Fibroblast of mammary gland (primary cell): ENCODE measurements at places on chromosomes 2 and 18.

DNA sequence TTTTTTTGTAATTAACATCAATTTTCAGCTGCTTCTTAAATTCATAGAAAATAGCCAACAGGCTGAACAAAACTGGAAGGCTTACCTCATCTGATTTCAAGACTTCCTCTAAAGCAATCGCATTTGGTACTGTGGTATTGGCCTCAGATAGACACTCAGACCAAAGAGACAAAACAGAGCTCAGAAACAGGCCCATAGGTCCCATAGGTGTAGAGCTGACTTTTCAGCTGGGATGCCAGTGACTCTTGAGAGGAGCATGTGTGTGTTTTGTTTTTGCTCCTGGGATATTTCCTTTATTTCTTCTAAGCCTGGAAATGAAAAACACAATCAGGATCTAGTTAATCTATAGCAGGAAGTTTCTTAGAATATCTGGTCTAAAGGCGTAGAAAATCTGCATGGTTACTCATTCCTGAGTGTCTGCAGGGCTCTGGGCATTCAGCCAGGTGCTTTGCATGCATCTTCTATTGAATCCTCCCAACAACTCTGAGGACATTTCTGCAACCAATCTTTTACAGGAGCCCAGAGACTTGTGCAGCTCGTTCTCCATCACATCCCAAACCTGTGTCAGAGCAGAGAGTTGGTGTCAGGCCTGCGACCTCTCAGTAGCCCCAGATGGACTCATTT is 190.8 kb downstream of the RTP5 start:
- peak; percentile 83 for DNase-seq

DNA sequence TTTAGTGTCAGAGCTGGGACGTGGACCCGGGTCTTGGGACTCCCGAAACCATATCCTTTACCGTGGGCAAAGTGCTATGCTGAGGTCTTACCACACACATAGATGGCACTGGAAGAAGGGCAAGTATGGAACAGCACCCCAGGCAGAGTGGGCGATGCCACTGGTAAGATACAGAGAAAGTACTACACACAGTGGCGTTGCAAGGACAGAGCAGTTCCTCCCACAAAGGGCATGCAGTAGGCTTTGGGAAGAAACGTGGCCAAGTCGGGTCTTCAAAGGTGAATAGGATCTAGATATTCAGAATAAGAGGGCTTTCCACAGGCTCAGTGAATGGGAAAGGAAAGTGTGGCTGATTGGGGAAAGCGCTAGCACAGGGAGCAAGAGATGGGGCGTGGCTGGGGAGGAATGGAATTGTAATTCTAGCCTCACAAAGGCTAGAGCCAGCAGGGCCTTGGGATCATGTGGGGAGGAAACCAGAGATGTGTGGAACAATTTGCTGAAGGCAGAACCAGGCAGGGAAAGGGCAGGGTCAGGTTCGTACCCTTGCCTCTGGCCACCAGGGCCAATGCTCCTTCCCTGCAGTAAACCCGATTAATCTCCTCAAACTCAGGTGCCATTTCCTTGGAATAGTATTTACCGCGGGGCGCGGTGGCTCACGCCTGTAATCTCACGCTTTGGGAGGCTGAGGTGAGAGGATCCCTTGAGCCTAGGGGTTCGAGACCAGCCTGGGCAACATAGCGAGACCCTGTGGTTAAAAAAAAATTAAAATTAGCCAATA is 36.0 kb downstream of the PCBP1 start:
- peak; percentile 70 for DNase-seq

GRCh38 chr2:16198166-16198912 is 258.0 kb downstream of the MYCN start:
- DNase-seq: no peak

GRCh38 chr18:13394801-13395200 is 176.2 kb downstream of the LDLRAD4 start:
- no peak for DNase-seq

GRCh38 chr2:231321021-231321420 is 74.5 kb upstream of the B3GNT7 start:
- no peak for DNase-seq

GRCh38 chr2:19488009-19488691 is 129.7 kb upstream of the OSR1 start:
- DNase-seq: peak; percentile 82

- DNase-seq: peak; percentile 78
Measured at GRCh38 chr2:54041135-54041534, 70.3 kb upstream of the PSME4 start.

DNA sequence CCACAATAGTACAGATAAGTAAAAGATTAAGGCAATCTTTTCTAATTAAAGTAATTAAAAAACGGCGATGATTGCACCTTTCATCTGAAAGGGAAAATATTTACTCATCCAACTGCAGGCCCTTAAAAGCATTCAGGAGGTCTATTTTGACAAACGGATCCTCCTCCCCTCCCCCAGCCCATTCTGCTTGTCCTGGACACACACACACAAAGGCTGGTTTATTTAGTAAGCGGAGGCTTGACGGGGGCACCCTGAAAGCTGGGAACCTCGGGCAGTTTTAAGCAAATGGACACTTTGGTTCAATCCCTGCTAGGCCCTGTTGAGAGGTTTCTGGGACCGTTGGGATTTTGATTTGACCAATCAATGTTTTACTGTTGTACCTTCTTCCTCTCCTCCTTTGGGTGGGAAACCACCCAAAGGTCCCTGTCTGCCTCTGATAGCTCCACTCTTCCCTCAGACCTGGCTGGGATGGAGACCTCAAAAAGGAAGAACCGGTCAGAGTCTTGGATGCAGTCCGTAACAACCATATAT is 135.8 kb upstream of the HAAO start:
- DNase-seq: no peak
